SHP77 treated with DMSO at 0.1 percent for 48 hours (cell line): ENCODE measurements at places on chromosomes 12 and 14.

- DNase-seq = no peak
Observed at GRCh38 chr14:44795725-44796124, 166.0 kb downstream of the KLHL28 start.

GRCh38 chr12:112116232-112117060, 7.9 kb upstream of the NAA25 start:
- DNase-seq = peak; percentile 89

DNA sequence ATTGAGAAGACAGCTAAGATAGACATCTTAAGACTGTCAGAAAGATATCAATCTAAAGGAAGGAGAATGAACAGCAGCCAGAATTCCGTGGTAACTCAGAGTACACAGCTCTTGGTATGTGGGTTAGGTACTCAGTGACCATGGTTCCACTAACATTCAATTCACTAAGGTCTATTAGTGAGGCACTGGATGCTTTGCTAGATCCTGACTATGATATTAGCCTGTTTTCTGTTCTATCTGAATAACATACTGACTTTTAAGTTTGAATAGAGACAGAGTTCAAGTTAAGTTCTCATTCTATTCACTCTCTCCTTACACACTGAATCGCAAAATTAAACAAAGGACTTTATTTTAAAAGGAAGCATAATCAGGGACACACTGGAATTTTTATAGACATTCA, 106.4 kb downstream of the PRKD1 start:
- DNase-seq = no peak

DNA sequence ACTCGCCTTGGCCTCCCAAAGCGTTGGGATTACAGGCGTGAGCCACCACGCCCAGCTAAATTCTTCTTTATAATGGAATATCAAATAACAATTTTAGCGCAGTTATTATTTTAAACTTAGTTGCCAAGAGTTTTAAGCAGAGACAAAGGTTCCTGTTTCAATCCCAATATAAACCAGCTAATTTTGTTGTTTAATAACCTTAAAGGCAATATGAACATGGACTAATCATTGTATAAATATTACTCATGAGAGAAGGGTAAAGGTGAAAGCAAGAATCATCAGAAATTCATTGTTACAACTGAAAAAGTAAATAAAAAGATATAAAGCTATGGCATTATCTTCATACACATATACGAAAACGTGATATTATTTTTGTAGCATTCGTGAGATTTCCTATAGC, 8.2 kb downstream of the DTD2 start:
- DNase-seq = no peak

DNA sequence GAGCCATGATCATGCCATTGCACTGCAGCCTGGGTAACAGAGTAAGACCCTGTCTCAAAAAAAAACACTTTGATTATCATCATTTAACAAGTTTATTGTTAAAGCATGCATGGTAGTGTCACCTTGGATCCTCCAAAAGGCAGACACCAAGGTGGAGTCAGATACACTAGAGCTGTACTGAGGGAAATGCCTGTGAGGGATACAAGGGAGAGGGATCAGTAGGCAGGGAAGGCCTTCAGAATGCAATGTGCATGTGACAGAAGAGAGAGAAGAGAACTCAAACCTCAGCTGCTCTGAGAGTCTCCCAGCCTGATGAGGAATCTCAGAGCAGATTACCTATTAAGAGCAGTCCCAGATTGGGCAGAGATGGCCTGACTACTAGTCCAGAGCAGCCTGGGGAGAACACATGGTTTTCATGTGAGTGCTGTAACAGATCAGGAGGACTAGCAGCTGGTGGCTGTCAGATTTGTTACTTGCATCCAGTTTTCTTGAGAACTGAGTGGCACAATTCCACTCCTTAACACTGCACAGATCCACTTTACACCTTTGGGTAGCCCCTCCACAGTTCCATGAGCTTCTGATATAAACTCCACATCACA, 38.0 kb upstream of the A2ML1 start:
- no peak for DNase-seq

DNA sequence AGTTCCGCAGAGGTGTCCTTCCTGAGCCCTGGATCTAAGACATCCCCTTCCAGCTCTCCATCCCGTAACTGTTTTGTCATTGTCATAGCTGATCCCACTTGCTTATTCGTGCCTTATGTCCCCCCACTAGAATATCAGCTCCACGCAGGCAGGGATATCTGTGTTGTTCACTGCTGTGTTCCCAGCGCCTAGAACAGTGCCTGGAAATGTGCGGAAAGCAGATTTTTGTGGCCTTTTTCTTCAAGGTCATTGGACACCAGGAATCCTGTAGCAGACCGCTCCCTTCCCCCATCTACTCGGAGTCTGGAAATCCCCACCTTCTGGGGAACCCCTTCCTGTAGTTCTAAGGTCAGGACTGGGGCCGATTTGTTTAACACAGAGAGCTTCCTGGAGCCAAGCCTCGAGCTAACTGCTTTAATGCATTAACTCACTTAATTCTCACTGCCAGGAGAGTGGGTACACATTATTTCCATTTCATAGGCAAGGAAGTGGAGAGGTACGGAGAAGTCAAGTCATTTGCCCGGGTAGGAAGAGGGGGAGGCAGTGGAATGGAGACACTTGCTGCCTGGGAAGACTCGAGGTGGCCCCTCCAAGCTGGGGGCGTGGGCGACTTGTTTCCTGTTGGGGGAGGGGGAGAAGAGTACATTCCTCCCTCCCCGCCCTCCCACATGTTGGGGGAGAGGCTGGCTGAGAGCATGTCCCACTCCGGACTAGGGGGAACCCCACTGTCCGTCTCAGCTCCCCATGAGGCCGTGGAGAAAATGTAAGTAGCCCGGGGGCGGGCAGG, 1.2 kb upstream of the SH2B3 start:
- no peak for DNase-seq

- DNase-seq = no peak
Observed at GRCh38 chr14:69532561-69533340, 41.9 kb downstream of the CCDC177 start.

DNA sequence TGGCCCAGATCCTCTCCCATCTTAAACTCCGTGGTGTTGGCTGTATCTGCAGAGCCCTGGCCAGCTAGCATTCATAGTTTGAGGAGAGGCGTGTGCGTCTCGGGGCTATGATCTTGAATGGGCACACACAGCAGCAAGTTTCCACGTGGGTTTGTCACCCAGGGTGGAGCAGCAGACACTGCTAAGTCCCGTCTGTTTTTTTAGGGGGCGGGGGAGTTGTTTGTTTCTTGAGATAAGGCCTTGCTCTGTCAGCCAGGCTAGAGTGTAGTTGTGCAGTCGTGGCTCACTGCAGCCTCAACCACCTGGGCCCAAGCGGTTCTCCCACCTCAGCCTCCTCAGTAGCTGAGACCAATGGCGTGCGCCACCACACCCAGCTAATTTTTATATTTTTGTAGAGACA, 20.1 kb upstream of the TEX22 start:
- no peak for DNase-seq

- no peak for DNase-seq
Observed at GRCh38 chr12:16833376-16834015, 227.5 kb upstream of the LMO3 start.

DNA sequence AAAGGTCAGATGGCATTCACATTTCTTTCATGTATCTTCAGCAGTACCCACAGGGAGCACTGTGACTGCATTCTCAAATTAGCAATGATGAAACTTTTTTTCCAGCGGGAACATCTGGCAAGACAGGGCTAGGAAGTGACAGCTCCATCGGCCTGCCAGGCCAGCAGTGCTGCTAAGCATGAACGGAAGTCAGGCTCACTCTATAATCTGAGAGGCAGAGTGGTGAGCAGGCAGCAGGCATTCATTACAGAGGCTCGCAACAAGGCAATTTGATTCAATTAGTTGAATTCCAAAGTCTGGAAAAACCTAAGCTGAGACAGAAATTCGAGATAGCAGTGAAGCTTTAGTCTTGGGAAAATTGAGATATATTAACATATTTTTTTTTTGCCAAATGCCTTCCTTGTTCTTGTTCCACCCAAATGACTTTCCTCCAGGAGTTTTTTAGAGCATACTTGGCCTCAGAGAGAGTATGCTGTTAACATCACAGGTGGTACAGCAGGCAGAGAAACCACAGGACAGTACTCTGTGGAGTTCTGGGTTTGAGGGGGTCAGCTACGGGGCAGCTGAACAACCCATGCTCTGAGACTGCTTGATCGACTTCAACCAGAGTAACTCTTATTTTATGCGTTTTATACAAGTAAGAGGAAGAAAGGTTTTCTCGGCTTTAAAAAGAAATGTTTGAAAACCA, 414.9 kb downstream of the APAF1 start:
- DNase-seq = no peak

DNA sequence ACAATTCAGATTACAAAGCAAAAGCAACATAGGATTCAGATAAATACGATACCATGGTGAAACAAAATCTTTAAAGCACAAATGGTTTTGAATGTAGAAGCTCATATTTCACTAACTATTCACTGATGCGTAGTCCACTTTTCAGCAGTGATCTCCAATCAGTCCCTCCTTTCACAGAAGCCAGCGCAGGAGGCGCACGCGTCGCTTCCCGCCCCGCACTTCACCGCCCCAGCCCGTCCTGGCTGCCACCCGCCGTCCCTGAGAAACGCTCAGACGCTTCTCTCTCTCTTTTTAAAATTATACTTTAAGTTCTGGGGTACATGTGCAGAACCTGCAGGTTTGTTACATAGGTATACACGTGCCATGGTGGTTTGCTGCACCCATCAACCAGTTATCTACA, 19.8 kb upstream of the CHFR start:
- DNase-seq = no peak

GRCh38 chr14:102652194-102652593, 59.7 kb downstream of the RCOR1 start:
- DNase-seq = no peak

DNA sequence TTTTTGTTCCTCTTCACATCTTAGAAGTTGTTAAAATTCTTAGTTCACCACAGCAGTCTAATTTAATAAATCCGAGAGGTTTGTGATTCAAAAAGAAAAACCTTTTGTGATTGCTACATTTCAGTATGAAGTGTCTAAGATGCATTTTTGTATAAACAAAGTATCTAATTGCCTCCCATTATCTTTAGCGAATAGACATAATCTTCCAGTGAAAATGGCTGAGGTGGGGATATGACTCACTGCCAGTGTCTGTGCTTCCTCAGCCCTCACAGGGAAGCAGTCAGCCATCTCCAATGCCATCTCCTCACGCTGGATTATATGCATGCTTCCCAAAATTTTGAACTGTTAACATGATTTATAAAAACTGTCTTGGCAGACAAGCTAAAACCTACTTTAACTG, 7.6 kb downstream of the GCH1 start:
- no peak for DNase-seq

- DNase-seq = no peak
Observed at GRCh38 chr14:64705381-64706118, 1.3 kb downstream of the PLEKHG3 start.

DNA sequence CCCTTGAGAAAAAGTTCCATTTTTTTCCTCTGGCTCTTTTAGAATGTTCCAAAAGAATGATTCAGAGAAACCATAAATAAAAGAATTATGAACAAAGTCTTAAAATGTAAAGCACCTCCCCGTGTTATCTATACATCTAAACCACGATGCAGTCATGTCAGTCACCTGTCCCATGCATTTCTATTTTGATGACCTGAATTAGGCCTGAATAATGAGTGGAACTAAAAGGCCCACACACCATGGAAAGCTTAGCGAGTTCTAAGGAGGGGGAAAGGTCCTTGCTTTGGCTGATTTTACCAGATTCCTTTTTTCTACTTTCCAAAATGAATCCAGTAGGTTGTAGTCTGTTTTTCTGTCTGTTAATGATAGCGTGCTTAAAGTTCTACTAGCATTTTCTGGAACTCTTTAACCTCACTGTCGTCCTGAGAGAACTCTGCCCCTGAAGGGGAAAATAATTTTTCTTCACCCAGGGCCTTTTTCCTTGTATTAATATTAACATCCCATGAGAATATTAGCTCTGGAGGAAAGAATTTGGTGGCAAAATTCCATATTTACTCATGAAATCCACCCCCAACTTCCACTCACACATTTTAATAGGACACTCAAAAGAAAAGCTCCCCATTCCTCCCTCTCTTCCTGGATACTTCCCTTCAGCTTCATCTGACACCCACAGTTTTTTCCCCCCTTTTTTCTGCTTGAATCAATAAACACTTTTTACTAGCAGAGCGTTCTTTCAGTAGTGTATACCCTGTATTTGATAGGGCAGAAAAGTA, 266.3 kb upstream of the DIO2 start:
- no peak for DNase-seq

DNA sequence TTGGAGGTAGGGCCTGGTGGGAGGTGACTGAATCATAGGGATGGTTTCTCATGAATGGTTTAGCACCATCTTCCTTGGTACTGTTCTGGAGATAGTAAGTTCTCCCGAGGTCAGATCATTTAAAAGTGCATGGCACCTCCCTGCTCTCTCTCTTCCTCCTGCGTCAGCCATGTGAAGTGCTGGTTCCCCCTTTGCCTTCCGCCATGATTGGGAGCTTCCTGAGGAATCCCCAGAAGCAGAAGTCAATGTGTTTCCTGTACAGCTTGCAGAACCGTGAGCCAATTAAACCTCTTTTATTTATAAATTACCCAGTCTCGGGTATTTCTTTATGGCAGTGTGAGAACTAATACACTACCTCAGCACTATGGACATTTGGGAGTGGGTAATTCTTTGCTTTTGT, 4.8 kb upstream of the LGMN start:
- no peak for DNase-seq

DNA sequence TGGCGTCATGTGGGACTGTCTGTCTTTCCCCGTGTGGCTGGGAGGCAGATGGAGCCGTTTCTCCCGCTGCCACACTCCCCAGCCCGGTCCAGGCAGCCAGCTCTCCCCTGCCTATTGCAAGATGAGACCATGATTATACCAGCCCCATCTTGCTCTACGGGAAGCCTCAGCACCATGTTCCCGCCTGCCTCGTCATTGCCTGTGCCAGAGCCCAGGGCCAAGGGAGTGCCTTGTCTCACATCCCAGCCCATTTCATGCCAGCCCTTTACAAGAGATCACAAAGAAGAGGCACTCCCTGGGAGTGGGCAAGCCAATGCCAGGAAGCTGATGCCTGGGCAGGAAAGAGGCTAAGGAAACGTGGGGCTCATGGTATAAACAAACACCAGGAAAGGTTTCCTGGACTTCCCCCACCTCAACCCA, 23.9 kb downstream of the GPR68 start:
- no peak for DNase-seq

GRCh38 chr14:104634886-104635570, 30.5 kb upstream of the TMEM179 start:
- no peak for DNase-seq

DNA sequence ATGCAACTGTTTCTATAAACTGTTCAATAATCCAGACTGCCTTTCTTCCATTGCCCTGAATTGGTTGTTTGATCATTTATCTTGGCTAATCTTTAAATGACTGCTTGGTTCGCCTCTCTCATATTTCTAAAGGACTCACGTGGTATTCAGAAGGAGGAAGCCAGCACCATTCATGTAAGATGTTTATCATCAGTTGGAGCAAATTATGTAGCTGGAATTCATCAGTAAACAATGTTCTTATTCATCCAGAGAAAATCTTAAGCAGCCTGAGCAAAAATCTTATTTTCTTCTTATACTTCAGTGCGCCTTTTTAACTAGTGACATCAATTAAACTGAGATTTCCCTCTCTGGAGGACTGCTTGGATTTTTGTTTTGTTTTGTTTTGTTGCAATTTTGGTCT, 538.7 kb upstream of the TMEM132C start:
- no peak for DNase-seq

GRCh38 chr14:92513204-92513965, at the start of gene RIN3:
Gene RIN3 (plus strand): TSS chr14:92513781. CDS start chr14:92513933, 152 bp downstream.
- DNase-seq = no peak

GRCh38 chr12:67370979-67371378, 101.8 kb downstream of the CAND1 start:
- DNase-seq = no peak
